Stimulated activated CD4-positive, alpha-beta T cell treated with anti-CD3 and anti-CD28 coated beads, TNF-alpha, amount 100 ng/mL, for 4 hours (primary cell): ENCODE measurements at places on chromosomes 4 and X.
A peak's percentile ranks its signal among the peaks of the same experiment; 100 is the strongest.

DNA sequence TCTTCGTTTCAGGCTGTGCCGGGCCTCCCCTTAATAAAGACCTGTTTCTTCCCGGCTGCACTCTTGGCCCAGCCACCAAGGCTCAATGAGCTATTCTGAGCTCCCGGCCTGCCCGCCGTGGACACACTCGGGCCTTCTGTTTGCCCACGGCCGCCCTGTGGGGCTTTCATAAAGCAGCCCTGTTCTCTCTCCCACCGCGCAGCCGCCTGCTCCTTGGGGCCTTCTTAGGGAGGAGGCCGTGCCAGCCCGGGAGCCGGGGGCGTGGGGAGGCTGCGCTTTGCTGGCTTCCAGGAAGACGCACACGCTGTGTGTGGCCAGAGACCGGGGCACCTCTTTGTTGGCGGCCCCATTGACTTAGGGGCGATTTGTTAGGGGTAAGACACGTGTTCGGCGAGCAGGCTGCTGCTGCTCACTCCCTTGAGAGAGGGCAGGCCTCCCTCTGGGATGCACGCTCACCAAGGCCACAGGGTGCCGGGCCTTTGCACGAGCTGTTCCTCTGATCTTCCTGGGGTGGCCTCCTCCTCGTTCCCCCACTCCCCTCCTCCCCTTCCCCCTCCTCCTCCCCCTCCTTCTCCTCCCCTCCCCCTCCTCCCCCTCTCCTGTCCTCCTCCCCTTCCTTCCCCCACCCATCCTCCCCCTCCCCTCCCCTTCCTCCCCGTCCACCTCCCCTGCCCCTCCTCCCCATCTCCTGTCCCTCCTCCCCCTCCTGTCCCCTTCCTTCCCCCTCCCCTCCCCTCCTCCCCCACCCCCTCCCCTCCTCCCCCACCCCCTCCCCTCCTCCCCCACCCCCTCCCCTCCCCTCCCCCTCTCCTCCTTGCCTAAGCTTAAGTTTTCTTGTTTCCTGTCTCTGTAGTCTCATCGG lies 11.3 kb downstream of the BLOC1S4 start:
- no peak for DNase-seq

DNA sequence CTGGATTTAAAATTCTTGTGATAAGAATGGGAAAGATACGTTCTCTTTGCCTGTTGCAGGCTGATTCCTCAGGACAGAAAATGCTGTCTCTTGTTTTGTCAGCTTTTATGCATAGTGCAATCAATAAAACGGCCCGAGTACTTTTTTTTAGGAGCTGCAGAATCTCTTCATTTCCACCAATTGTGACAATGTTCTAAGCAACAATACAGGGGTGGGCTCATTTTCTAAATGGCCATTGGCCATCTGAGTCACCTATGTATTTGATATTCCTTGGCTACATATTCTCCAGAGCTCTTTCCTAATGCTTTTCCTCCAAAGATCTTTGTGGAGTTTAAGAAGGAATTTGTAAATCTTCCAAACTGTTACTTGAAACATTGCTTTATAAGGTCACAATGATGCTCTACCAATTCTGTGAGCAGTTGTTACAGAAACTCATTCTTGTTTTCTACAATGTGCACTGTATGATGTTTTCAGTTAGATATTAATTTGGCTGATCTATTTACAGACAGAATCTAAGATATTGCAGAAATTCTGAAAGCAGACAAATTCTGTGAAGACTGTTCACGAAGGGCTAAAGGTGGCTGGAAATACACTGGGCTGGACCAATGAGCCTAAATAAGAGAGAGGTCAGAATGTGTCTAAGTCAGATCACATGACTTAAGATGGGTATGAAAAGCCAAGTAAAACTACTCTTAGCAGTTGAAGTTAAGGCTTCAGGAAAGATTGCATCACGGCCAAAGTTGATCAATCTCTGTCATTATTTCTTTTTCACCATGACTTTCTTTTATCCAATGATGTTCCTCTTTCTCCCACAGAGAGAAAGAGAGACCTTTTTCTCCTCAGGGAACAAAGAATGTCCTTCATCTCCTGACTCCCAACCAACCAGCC lies 33.4 kb downstream of the TAPT1 start:
- DNase-seq: no peak

- DNase-seq: no peak
Measured at GRCh38 chrX:105052926-105053325, 167.6 kb downstream of the TEX13A start.

GRCh38 chr4:115515772-115516171 lies 402.4 kb upstream of the NDST4 start:
- DNase-seq: no peak

GRCh38 chrX:15874672-15875071 lies 20.1 kb upstream of the AP1S2 start:
- DNase-seq: no peak

GRCh38 chrX:101551380-101551767 lies 1.0 kb downstream of the ARMCX1 start:
- DNase-seq: no peak

DNA sequence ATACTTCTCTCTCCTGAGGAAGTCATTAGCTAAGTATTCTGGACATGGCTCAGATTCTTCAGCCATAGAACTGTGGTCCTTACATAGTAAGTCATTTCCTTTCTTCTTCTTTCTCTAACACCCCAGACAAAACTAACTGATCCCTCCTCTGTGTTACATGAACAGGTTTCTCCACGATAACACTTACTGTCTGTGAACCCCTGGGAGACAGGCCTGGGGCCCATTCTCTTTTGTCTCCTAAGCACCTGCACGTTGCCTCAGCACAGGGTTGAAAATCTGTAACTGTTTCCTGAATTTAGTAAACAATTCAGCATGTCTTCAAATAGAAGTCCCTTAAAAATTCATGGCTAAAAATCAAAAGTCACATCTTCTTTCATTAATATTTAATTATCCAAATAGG lies 24.7 kb downstream of the APBB2 start:
- no peak for DNase-seq

DNA sequence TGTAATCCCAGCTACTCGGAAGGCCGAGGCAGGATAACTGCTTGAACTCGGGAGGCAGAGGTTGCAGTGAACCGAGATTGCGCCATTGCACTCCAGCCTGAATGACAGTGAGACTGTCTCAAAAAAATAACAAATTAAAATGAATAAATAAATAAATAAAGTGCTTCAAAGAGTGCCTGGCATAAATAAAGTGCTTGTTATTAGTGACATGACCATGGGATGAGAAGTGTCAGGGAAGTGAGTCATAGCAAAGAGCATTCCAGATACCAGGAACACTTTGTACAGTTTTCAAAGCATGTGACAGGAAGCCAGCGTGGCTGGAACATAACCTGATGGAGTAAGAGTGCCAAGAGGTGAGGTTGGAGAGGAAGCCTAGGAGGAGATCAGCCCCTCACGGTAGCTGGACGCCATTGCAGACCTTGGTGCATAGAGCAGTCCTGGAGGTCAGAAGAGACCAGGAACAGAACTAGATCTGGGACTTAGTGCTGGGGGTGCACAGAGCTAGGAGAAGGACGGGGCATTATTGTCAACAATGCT lies 6.0 kb upstream of the WDR13 start:
- no peak for DNase-seq

- no peak for DNase-seq
Measured at GRCh38 chrX:39626749-39627148, 471.0 kb downstream of the BCOR start.

DNA sequence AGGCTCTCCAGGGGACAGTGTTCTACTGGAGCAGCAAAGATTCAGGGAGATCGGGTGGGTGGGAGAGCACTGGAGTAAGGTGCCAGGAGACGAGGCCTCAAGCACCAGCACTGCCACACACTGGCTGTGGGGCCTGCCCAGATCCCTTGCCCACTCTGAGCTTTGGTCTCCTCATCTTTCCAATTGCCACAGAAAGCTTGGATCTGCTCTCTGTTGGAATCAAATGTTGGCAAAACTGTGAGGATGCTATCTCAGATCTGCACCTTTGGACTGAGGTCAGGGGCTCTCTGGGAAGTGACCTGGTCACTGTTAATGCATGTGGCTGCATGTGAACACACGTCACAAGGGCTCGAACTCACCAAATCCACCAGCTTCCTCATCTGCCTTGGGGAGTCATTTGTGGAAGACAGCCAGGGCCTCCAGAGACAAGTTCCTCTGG lies 1.3 kb downstream of the RIPPLY1 start:
- no peak for DNase-seq

DNA sequence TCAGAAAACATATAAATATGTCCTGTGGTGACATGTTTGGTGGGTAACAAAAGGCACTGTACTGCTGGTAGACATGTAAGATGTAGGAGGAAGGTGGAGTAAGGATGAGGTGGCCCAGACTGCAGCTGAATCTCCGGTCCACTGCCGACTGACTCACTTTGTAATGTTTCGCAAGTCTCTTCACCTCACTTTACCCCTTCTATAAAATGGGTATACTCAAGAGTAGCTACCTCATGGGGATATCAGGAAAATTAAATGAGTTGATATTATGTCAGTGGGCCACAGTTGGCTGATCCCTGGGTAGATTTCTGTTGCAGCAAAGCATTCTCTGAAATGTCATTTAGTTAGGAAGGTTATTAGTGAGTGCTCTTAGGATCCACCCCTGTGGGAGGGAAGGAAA lies 22.1 kb downstream of the MRFAP1 start:
- no peak for DNase-seq

GRCh38 chrX:154727871-154728270 lies 23.0 kb downstream of the GAB3 start:
- DNase-seq: no peak

DNA sequence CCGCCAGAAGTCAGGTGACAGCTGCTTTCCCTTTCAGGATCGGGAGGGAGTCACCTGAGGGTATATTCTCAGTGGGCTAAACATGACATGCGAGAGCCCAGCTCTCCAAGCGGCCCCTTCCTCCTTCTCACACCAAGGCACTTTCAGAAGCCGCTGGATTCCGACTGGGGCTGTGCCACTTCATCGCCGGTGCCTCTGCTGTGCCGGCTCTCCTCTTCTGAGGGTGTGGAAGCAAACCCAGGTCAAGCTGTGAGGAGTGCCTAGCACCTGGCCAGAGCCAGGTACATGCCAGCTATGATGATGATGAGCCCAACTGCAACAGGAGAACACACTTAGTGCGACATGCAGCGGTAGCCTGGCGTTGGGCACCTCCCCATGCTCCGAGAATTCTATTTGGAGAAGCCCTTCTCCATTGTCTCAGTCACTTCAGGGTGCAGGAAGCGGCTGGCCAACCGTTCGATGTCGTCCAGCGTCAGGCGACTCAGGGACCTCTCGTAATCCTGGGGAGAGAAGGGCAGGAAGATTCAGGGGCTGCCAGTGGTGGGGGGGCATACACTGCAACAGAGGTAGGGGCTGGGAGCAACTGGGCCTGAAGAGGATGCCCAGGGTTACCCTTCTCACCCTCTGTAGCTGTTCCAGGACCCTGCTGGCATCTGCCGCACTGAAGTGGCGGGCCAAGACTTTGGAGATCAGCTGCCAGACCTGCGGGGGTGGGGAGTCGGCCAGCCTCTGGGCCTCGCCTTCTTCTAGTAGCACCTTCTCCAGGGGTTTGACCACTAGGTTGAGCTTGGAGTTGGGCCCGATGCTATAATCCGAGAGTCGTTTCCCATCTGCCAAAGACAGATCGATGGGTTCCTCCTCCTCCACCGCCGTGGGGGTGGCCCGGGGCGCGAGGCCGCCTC lies 1.0 kb downstream of the UBL4A start:
- DNase-seq: no peak

- no peak for DNase-seq
Measured at GRCh38 chr4:7199771-7200441, 7.6 kb downstream of the SORCS2 start.

DNA sequence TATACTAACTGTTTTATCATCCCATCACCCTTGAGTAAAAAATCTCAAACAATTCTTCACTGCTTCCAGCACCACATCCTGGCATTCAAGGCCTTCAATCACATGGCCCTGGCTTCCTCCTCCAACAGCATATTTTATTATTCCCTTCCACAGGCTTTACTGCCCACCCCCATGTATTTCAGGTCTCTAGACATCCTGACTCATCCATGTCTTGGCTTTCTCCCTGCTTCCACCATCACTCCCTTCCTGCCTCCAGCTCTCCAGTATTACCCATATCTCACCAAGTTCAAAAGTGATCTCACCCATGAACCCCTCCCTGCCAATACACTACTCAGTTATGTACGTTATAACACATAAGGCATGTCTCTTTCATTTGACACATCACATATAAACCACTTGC lies 34.7 kb upstream of the PLAC1 start:
- no peak for DNase-seq

GRCh38 chr4:15003891-15004738 lies 1.8 kb downstream of the CPEB2 start:
- peak; percentile 25 for DNase-seq

GRCh38 chr4:95524184-95524583 lies 24.6 kb downstream of the UNC5C start:
- no peak for DNase-seq

GRCh38 chr4:107711831-107712230 lies 8.2 kb downstream of the PAPSS1 start:
- no peak for DNase-seq

- DNase-seq: no peak
Measured at GRCh38 chr4:158300012-158300411, 89.7 kb downstream of the TMEM144 start.

DNA sequence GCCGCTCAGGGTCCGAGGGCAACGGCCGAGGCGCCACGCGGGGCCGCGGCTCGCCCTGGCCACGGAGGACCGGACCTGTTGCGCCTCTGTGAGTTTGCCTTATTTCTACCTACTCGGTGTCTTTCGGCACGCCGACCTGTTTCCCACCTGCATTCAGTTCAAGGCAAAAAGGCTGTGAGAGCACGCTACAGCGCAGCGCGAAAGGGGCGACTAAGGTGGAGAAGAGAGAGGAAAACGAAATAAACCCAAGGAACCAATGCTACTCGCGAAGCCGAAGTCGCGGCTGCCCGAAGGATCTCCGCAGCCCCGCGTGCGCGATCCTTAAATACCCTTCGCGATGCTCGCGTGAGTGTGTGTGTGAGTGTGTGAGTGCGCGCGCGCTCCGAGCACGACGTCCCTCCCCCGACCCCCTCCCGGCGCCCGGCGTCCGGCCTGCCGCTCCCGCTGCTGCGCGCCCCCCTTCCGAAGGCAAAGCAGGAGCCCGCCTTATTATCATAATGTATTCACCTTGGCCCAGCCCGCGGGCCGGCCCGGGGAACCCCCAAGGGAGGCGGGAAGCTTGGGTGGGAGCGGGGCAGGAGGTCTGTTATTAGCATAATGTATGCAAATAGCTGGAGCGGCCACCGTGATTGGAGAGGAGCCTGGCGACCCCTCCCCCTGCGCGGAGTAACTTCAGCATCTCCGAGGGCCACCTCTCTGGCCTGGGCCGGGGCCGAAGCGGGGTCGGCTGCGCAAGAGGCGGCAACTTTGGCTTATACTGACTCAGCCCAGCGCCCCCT lies at the start of gene COL25A1:
Gene COL25A1 (minus strand): TSS at position 298 of the 779 bp plus-strand sequence.
- DNase-seq: no peak

DNA sequence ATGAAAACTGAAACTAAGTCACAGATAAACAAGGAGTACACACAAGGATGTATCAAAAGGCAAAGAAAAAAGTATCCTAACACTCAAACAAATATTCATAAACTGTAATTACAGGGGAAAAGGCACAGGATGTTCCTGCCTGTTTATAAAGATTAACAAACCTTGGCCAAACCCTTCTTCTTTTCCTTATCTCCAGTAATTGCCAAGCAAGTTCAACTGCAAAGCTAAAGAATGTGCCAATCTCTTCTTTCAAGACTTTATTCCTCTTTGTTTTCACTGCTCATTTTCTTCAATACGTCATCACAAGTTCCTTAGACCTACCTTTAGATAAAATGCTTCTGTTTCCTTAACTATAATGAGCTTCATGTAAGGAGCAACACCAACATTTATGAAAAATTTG lies 171.2 kb downstream of the AMELX start:
- DNase-seq: no peak

GRCh38 chr4:105387466-105387865 lies 86.4 kb downstream of the PPA2 start:
- DNase-seq: no peak

- DNase-seq: no peak
Measured at GRCh38 chrX:37989304-37989703, 17.0 kb upstream of the SYTL5 start.
